Stomach (tissue), 19 donors: ENCODE measurements at places on chromosomes 5 and 9. TPM values are rescaled to one million over a fixed set of nuclear protein-coding genes. Genes with fewer than 3 reads are reported as not detected.

DNA sequence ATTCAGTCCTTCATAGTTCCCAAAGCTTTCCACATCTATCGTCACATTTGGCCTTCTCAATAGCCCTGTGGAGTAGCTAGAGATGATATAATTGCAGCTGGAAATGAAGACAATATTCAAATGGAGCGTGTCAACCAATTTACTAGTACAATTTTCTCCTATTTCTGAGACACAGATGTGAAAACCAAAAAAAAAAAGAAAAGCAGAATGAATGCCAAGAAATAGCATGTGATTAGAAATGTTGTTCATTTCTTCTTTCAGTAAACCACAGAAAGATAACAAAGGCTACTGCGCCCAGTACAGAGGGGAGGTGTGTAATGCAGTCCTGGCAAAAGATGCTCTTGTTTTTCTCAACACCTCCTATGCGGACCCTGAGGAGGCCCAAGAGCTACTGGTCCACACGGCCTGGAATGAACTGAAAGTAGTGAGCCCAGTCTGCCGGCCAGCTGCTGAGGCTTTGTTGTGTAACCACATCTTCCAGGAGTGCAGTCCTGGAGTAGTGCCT lies 99.0 kb downstream of the MUSK start:
- DNase-seq: no peak

DNA sequence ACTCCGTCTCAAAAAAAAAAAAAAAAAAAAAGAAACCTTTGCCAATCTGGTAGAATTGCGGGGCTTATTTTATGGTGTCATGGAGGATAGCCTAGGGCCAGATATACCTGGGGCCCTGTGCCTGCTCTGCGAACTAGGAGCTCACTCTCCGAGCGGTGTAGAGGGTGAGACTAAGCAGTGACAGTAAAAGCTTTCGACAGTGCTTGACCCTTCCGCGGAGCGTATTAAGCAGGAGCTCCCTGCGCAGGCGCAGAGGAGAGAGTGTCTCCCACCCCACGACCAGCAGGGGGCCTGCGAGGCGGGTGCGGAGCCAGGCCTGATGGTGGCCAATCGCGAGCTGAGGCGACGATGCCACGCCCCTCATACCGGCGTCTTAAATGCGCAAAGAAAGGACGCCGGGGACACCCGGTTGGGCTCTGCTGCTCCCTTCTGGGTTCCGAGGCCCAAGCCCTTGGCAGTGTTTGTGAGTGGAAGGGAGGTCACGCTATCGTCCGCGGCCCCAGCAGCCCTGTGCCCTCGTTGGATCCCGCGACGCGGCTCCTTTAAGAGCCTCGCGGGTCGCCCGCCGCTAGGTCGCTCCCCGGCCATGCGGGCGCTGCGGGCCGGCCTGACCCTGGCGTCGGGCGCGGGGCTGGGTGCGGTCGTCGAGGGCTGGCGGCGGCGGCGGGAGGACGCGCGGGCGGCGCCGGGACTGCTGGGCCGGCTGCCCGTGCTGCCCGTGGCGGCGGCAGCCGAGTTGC lies at the start of gene ENDOG:
Gene ENDOG, plus strand, starts transcription at position 402 of the 740 bp plus-strand sequence. Its CDS starts 185 bp downstream, at position 587.
- DNase-seq: peak; percentile 99

GRCh38 chr9:115759426-115759825 lies 394.2 kb upstream of the PAPPA start:
- no peak for DNase-seq

GRCh38 chr5:95822043-95822541 lies 434 bp downstream of the GLRX start:
- DNase-seq: peak; percentile 78

DNA sequence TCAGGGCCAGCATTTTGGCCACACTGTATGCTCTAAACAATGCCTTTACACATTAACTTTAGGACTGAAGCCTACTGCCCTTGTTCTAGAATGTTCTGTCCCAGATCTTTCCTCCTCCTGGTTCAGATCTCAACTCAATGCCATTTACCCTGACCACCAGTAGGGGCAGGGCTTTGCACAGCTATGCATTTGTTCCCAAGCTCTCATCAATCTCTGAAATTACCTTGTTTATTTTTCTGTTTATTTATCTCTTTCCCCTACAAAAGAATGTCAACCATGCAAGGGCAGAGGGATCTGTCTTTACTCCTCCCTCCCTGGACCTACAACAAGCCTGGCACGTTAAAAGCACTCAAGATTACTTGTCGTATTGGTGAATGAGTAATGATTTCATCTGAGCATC lies 612.9 kb downstream of the BNC2 start:
- no peak for DNase-seq

DNA sequence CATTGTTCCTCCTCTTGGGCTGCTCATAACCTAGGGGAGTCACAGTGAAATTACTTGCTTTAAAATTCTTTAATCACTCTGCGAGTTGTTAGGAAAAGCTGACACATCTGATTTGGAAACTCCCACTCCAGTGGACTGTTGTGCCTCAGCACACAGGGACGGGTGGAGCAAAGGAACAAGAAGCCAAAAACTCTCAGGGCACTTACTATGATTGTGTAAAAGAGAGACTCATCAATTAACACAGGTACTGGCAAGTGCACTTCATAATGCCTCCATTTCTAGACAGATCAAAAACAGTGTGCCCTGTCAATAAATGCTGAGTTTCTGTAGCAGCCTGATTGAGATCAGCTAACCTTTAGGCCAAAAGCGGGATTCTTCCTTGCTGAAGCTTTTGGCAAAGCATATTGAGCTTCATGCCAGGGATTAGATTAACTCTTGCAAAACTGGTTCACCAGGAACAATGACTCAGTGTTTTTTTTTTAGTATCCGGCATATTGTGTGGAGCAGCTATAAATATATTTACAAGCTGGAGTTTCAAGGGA lies 55.9 kb downstream of the TMC1 start:
- peak; percentile 72 for DNase-seq

NIM1K gene
- total RNA-seq: not detected

ADAMTS6 gene
- 43.3 TPM for total RNA-seq

GRCh38 chr5:111299067-111299481 lies 74.9 kb downstream of the CAMK4 start:
- no peak for DNase-seq

- no peak for DNase-seq
These were observed 58.1 kb downstream of the CEMIP2 start for GRCh38 chr9:71710201-71710600.

GRCh38 chr5:181243564-181244343 lies at the start of gene RACK1:
RACK1 (minus strand) TSS chr5:181243906; CDS start chr5:181243800, 106 bp downstream.
- DNase-seq: peak; percentile 96

GRCh38 chr5:6745706-6746222 lies 32.5 kb downstream of the TENT4A start:
- no peak for DNase-seq

GRCh38 chr5:77645158-77645994 lies 6.9 kb upstream of the OTP start:
- DNase-seq: peak; percentile 68

HTR4 gene
- 7.6 TPM for total RNA-seq

GRCh38 chr9:23542927-23543326 lies 283.1 kb downstream of the ELAVL2 start:
- DNase-seq: no peak

MZB1 gene
- 1.2 TPM for total RNA-seq

SLCO6A1 gene
- not detected for total RNA-seq

DNA sequence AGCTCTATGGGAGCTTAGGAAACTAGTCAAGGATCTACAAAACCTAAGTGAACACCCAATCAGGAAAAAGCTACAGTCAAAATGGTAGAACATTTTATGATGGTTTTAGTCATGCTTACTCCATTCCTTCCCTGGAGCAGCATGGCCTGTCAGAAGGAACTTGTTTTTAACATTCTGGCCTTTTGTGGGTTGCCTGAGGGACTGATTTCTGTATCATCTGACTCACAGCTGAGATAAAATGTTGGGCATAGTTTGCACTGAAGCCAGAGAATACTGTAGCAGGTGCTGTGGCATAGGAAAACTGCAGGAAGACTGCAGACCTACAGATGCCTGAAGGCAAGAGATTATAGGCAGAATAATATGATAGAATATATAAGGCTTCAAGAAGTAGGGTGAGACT lies 719.6 kb upstream of the GRAMD2B start:
- no peak for DNase-seq

PRDM9 gene
- not detected for total RNA-seq

PPP2R2B gene
- total RNA-seq: not detected

EGFL7 gene
- 42.0 TPM for total RNA-seq

MLANA gene
- total RNA-seq: not detected

- no peak for DNase-seq
These were observed 16.9 kb downstream of the TMEFF1 start for GRCh38 chr9:100489836-100490235.

GRCh38 chr9:75226403-75227139 lies 138.3 kb downstream of the OSTF1 start:
- DNase-seq: no peak

GRCh38 chr5:111996574-111996973 lies 239.6 kb upstream of the NREP start:
- no peak for DNase-seq

OBP2B gene
- total RNA-seq: not detected

GRCh38 chr9:31848505-31849285 lies 535.7 kb upstream of the ACO1 start:
- no peak for DNase-seq

- peak; percentile 36 for DNase-seq
These were observed 599 bp downstream of the RAD1 start for GRCh38 chr5:34914671-34915138.

GRCh38 chr9:124180557-124180956 lies 77.2 kb upstream of the NEK6 start:
- DNase-seq: peak; percentile 83

DNA sequence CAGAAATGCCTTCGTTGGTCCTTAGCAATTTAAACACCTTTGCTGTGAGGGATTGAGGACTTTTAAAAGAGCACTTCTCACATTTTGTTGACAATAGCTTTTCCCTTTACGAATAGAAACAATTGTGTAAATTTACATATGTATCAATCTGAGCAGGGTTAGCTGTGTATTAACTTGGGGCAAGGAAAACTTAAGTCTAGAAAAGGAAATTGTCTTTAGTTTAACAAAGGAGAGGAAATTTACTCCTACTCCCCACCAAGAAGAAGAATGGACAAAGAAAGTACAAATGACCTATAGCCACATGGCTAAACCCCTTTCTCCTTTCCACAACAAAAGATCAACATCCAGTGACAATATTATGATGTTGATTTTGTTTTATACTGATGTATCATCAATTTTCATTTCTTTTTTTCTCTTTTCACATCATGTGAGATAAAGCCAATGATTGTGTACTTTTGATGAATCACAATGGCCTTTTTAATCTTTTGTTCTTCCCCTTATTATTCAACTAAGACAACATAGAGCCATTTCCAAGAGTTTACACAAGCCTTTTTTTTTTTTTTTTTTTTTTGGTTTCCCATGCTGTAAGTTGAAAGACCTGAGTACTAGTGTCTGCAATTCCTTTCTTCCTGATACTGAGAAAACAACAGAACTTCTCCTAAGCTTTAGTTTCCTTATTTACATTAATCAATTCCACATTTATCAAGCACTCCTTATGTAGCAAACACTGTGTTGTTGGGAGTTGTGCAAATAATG lies 19.0 kb downstream of the FOXB2 start:
- DNase-seq: no peak

DNA sequence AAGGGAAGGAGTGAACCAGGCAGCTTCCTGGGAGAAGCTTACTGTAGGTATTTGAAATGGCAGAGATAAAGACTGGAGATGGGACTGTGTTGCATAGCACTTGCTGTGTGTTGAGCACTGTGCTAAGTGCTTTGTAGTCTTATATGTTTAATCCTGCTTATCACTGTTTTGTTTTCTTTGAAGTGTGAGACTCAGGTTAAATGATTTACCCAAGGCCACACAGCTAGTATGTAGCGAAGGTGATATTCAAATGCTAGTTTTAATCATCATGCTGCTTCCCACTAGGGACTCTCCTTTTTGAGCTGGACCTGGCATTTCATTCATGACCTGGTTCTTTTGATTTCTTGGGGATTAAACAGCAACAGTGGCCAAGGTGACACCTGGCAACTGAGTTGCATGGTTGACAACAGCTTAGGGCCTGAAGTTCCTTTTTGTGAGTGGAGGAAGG lies 35.3 kb upstream of the SPRY4 start:
- no peak for DNase-seq

GRCh38 chr9:115202960-115203751 lies 85.2 kb upstream of the TNC start:
- peak; percentile 62 for DNase-seq

- no peak for DNase-seq
These were observed 22.8 kb downstream of the PTCH1 start for GRCh38 chr9:95494022-95494415.

GRCh38 chr5:14171621-14172020 lies 28.5 kb downstream of the TRIO start:
- DNase-seq: no peak

DNA sequence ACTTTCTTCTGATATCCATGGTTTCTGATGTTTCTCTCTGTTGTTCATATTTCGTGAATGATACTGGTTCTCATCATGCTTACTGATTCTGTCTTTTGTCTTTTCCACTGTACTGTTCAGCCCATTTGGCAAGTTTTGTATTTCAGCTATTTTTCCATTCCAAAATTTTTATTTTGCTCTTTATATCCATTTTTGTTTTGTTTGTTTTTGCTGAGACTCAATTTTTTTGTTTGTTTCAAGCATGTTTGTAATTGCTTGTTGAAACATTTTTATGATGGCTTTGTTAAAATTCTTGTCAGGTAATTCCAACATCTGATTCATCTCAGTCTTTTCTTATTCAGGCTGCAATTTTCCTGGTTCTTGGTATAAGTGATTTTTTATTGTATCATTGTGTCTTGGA lies 64.0 kb downstream of the ERCC6L2 start:
- DNase-seq: no peak

DNA sequence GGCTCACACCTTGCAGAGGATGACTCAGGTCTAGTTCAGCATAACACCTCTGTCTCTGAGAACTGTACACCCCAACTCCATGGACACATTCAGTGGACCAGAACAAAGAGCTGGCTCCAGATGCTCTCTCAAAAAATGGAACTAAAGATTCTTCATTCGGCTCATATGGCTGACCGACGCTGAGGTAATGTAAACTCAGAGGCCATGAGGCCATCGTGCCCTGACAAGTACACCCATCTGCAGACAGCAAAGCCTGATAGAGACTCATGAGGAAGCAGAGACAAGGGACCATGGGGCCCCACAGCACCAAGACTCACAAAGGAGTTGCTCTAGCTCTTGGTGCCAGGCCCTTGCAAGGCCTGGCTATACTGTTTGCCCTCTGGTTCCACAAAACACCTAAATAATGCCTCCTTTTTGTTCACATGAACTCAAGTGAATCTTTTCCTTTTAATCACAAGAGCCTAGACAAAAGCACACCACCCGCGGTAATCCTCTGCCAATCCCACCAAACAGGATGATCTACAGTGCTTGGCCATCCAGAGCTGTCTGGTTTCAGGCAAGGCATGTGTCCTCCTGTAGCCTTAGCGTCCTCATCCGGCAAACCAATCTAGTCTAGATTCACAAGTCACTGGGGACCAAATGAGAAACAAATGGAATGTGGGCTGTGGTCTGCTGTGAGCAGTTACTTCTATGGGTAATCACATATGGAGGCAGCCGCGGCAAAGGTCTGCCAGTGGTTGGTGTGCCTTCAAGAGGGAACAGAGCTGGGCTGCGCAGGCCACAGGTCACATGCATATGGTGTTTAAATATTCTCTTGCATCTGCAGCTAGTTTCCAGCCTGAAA lies 22.7 kb downstream of the MED27 start:
- no peak for DNase-seq

IL9 gene
- total RNA-seq: not detected

AHRR gene
- 1.2 TPM for total RNA-seq

ARL14EPL gene
- total RNA-seq: not detected

PCDHA3 gene
- not detected for total RNA-seq

- DNase-seq: peak; percentile 85
These were observed at the start of gene TJP2 for GRCh38 chr9:69173891-69174615. TJP2 (plus strand) TSS chr9:69174277; CDS start chr9:69174373, 96 bp downstream.
